Stimulated activated CD4-positive, alpha-beta T cell treated with anti-CD3 and anti-CD28 coated beads, Interleukin-1b, Interleukin-23, amount 100 ng/mL, for 4 hours (primary cell): ENCODE measurements at places on chromosomes 1 and 21.

DNA sequence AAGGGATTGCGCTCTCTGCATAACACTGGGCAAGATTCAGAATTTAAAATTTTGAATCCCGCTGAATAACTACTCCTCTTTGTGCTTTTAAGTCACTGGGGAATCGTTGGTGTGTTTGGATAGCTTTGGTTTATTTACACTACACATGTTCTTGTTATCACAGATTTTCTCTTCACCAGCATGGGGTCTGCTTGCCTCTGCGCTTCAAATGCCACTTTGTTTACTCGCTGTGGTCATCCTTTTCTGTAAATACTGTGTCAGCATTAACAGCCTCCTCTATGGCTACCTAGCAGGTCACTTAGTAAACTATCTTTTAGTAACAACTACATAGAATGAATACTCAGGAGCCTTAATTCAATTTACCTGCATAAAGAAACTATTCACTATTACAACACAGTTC, 14.4 kb upstream of the KCNH1 start:
- no peak for DNase-seq

GRCh38 chr1:26434161-26434752, 2.1 kb downstream of the DHDDS start:
- no peak for DNase-seq

DNA sequence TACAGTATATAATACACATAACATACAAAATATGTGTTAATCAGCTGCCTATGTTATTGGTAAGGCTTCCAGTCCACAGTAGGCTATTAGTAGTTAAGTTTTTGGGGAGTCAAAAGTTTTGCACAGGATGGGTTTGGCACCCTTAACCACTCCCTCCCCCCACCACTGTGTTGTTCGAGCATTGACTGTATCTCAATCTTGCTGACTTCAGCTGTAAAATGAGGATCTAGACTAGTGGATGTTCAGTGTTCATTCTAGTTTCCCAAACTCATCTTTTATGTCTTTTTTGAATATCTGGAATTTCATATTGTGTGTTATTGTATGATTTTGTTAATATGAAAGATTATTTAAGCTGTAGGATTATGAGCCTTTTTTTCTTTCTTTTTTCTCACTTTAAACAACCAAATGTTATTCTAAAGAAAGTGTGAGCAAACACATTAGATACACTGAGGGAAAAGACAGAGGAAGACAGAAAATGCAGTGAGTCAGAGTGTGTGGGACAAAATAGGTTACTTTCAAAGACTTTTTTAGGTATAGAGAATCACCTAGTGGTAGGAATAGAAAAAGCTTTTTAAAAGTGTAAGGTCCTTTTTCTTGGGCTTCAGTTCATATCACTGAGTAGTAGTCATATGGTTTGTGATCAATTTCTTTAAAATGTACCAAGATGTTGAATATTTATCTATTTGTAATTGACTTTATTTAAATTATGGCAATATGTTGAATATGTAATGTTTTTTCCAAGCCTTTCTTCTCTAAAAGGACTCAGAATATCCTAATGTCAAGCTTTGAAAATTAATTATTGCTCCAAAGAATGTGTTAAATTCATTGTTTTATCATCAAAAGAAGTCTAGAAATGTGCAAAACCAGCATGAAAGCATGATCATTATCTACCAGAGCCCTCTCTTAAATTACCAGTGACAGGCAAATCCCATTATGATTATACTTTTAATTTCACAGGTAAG, 17.9 kb upstream of the CENPF start:
- DNase-seq = no peak

GRCh38 chr1:239879321-239880170, 212.1 kb upstream of the FMN2 start:
- no peak for DNase-seq

DNA sequence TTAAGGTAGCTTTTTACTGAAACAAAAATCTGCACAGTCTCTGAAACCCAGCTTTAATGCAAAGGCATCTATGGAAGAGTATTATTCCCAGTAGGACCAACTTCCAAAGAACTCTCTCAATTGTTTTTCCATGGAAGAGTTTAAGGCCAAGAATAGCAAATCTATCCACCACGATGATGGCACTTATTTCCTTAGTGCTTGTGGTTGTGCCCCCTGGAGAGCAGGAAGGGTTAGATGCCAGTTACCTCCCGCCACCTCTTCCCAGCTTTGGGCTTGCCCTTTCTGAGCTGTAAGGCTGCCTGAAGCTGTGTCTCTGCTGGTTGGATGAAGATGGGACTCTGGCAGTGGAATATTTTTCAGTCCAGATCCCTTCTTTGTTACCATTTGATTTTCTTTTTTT, 4.8 kb upstream of the ATP1A1 start:
- DNase-seq = no peak

- no peak for DNase-seq
Observed at GRCh38 chr1:198168227-198168626, 11.4 kb downstream of the NEK7 start.

DNA sequence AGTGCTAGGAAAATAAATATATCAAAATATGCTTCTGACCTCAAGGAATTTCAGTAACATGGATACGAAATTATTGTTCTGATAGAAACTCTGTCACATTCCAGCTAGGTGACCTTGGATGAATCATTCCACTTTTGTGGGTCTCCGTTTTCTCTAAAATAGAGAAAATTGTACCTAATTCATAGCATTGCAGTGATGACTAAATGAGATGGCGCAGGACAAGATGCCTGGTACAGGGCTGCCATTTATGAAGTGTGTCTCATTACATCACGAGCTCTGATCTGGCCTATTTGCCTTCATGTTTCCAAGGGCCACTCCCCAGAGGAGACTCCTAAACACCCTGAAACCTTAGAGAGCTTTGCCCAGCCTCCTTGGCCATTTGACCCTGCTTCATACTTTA, 480.0 kb upstream of the USP24 start:
- no peak for DNase-seq

DNA sequence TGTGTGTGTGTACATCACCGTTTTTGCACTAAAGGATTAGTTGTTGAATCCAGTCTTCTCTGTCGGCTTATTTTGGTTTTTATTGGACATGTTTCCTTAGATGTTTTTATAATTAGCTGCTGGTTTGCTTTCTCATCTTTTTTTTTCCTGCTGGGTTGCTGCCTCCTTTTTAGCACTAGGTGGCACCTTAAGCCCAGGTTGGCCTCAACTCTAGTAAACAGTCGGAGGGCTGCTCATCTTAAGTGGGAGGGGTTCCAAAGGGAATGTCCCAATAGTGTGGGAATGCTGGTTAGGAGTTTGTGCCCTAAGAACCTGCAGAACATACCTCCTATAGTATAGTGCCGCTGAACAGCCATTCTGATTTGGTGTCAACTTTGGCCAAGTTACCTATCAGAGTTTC, 570.1 kb upstream of the CXADR start:
- no peak for DNase-seq

GRCh38 chr1:65049941-65050713, 83.8 kb upstream of the JAK1 start:
- no peak for DNase-seq
